ENCODE measurements at places on chromosomes 1 and 21. TPM values are rescaled to one million over a fixed set of nuclear protein-coding genes. Genes with fewer than 3 reads are reported as not detected.

RIIAD1 gene
- total RNA-seq = 1.5 TPM

NFIA gene
- total RNA-seq = 86.0 TPM

RIT1 gene
- 26.2 TPM for total RNA-seq

PCP4 gene
- total RNA-seq = 23.8 TPM

GJA5 gene
- total RNA-seq = 2.1 TPM

HPDL gene
- total RNA-seq = 1.3 TPM

CD5L gene
- total RNA-seq = 0.27 TPM

PPFIA4 gene
- total RNA-seq = 47.6 TPM

MROH9 gene
- total RNA-seq = not detected

FOXD2 gene
- 0.18 TPM for total RNA-seq

PRDM16 gene
- total RNA-seq = 5.0 TPM

KIAA0040 gene
- total RNA-seq = 1.00 TPM

HCN3 gene
- total RNA-seq = 12.9 TPM

PFKFB2 gene
- 10.4 TPM for total RNA-seq

GGPS1 gene
- total RNA-seq = 21.1 TPM

DCLRE1B gene
- 9.3 TPM for total RNA-seq

RGS4 gene
- 9.5 TPM for total RNA-seq

ANKRD34A gene
- 1.1 TPM for total RNA-seq

IGSF5 gene
- total RNA-seq = 1.8 TPM

PDPN gene
- 18.8 TPM for total RNA-seq

NPHS2 gene
- not detected for total RNA-seq

PDIK1L gene
- 35.5 TPM for total RNA-seq

Data from cerebellum (tissue), 4 donors.